ENCODE measurements at places on chromosomes 11 and 22. TPM values are rescaled to one million over a fixed set of nuclear protein-coding genes. Genes with fewer than 3 reads are reported as not detected.

DNA sequence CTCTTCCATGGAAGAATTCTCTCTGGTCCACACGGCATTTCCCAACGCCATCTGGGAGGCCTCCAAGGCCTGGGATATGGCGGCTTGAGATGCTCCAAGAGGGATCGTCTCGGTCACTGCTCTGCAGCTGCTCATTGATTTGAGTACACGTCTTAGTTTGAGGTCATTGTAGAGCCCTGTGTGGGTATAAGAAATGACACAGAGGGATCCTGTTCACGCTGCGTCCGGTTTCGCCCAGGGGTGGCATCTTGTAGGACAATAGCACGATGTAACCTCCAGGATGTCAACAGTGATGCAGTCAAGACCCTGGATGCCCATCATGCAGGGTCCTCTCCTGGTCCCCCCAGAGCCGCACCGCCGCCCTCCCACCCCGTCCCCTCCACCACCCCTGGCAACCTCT is 564.6 kb downstream of the BRD1 start:
- no peak for DNase-seq

DNA sequence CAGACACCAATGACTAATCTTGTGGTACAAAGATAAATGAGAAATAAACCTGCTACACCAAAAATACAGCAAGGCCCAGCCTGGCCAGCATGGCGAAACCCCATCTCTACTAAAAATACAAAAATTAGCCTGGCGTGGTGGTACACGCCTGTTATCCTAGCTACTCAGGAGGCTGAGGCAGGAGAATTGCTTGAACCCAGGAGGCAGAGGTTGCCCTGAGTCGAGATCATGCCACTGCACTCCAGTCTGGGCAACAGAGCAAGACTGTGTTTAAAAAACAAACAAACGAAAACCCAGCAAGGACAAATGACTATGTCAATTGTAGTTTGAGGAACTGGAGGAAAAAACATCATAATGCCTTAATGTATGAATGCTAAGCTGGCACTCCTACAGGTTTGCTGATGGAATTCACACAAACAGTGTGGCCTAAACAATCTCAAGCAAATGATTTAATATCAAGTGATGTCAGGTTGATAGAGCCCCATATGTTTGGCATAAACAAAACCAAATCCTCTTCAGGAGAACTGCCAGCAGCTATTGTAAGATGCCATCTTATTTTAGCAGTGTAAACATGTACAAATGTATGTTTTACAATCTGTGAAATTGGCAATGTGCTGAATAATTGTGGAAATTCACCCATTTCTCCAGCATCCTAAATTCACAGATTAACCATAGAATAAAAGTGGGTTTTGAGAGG is 20.0 kb downstream of the MMP7 start:
- no peak for DNase-seq

DNA sequence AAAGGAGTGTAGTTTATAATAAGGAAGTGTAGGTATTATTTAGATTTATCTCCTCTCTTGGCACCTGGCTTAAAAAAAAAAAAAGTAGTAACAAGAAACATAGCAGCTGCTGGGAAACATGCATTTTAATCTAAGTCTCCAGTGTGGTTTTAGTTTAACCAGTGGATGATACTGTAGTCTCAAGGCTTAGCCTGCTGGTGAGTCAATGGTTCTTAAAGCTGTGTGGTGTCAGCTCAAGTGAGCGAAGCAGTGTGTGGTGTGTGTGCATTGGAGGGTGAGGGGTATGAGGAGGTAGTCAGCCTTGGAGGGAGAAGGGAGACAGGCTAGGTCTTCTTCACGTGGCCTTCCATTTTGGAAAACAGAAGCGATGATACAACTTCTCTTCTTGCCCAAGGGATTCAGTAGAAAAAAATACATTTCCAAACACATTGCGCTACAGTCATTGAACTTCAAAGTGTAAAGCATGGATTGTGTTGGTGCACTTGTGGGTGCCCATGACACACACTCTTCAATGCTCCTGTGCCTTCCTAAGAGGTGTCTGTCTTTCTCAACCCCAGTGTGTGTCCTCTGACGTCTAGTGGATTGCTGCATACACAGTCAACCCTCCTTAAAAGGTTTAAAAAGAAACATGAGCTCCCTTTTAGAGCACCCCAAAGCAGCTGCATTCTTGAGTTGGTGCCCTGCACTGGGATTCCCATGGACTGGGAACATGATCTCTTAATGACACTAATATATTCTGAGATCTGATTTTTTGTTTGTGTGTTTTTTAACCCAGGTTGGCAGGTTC is 40.1 kb downstream of the ZBTB16 start:
- DNase-seq = no peak

DNA sequence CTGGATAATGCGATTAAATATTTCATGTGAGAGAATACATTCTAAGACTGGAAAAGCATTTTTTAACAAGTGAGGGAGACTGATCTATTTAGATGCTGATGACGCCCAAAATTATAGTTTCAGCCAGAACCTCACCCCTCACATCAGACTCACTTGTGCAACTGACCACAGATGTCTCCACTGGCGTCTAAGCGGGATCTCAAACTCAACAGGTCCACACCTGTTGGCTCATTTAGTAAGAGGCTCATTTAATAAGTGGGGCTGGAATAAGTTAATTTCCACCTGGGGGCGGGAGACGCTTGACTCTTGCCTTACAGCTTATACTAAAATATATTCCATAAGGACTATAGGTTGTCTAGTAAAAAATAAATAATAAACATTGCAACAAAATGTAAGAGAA is 47.5 kb downstream of the MORC2 start:
- DNase-seq = no peak

DNA sequence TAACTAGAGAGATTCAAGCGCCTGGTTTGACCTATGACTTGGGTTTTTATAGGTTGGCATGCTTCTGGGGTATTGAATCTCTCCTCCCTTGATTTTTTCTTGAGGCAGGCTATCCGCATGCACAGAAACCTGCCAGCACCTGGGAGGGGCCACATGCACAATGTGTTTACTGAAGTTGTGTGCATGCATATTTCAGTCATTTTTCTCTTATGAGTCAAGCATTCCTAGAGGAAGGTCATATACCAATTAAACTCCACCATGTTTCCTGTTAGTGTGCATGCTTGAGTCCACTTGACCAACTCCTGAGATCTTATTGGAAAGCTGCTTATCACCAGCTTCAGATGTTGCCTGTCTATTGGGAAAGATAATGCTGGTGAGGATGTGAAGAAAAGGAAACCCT is 1718.4 kb downstream of the LRRC4C start:
- DNase-seq = no peak

WDR74 gene
- 31.6 TPM for total RNA-seq

DNA sequence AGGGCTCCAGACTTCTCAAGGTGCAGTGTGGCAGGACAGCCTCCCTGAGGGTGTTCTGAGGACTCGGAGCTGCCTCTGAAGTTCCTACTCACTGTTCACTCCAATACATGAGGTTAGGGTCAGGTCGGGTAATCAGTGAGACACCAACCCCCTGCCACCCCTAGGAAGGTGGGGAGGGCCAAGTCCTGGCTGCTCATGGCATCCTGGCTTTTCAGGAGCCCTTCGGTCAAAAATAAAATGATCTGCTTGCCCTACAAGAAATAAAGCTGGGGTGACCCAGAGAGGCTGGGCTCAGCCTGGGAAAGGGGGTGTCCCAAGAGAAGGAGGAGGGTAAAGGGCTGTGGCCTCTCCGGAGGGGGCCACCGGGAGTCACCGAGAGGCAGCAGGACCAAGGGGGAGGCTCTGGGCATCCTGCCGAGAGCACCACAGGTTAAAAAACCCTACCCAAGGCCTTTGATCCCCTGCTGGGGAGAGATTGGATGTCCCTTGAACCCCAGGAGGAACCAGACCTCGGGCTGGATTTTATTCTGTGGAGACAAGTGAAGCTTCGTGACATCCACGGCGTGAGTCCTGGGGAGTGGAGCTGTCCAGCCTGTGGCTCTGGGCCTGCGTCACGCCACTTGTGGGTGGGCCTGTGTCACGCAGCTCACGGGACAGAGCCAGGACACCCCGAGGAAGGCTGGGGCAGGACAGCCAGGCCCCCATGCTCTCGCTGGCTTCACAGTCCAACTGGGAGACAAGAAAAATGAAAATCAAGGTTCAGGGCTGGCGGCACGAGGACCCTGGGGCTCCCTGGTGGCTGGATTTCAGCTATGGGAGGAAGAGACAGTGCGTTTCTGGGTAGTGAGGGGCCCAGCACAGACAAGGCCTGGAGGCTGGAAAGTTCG is 102.2 kb upstream of the FGF3 start:
- no peak for DNase-seq

- no peak for DNase-seq
Measured at GRCh38 chr22:25100402-25100801, 99.3 kb upstream of the CRYBB3 start.

LUZP2 gene
- 0.26 TPM for total RNA-seq

DNA sequence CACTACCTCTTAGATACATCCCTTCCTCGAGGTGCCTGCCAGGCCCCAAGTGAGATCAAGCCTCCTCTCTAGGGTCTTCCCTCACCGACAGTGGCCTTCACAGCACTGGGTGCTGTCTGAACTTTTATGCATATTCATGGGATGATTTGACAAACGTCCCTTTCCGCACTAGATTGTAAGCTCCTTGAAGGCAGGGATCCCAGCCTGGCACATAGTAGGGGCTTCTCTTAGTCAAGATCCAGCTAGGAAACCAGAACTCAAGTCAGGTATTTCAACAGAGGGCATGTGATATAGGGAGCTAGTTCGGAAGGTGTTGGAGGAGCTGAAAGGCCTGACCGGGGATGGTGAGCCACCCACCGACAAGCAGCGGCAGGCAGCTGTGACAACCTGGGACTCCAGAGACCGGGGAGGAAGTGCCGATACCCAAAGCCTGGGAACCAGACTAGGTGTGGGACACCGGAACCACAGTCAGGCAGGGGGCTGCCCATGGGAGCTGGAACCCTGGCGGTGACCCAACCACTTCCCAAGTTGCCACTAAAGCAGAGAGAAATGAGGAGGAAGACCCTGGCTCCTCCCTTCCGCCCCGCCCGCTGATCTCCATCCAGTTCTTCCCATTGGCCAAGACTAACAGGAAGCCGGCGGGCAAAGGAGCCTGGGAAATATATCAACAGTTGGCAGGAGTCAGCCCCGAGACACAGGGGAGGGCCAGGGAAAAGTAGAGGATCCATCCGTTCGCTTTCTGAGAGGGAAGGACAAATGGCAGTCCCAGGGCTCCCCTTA is 39.8 kb upstream of the CD82 start:
- DNase-seq = no peak

GRCh38 chr22:46779651-46780050 is 17.2 kb downstream of the TBC1D22A start:
- no peak for DNase-seq

DNA sequence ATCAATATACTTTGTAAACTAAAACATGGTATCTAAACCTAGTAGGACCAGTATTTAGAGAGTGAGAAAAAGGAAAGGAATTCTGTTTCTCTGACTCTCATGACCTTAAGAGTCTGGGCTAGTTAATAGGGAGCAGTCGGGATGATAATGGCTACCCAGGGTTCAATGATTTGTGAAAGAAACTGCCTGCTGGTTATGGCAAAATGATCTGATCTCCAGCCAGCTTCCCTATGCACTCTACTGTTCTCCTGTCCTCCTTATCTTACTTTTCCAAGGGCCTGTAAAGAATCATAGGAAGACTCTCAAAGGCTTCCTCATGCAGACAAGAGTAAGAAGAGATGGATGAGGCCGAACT is 193.1 kb upstream of the PITPNB start:
- no peak for DNase-seq

WNT11 gene
- total RNA-seq = 1.8 TPM

GRCh38 chr22:40826984-40827741 is 8.0 kb upstream of the SLC25A17 start:
- DNase-seq = no peak

DNA sequence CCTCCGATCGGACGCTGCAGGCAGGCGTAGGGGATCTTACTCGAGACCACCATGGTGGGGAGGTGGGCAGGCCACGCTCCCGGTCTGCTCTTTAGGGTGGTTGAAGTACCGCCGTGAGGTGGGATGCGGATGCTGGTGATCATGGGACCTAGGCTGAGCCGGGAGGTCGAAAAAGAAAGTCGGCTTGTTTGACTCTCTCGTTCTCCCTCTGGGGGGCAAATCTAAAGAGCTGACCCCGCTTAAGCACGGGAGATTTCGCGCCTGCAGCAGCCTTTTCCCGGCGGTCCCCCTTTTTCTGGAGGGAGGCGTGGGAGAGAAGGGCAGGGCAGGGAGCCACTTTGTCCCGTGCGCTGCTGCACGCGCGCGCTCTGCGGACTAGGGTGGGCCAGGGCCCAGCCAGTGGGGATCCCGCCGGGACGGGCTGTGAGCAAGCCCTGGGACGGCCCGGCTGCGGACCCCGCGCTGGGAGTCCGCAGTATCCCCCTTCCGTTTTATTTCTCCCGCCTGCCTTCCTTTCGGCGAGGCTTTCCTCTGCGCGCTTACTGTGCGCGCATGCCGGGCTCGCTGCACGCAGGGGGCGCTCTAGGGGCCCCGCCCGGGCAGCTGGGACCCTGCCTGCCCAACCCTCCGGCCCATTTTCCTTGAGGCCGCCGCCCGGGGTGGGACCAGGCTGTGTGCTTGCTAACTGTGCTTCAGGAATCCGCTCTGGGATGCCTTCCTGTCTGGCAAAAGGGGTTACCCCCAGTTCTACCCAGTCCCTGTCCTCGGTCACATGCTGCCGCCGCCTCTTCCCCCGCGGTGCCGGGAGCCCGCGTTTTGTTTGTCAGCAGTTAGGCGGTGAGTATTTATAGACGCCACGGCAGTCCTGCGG is 81.0 kb downstream of the PRR5L start:
- DNase-seq = peak; percentile 46

CNTN5 gene
- total RNA-seq = 0.17 TPM

CD6 gene
- total RNA-seq = 5.3 TPM

DNA sequence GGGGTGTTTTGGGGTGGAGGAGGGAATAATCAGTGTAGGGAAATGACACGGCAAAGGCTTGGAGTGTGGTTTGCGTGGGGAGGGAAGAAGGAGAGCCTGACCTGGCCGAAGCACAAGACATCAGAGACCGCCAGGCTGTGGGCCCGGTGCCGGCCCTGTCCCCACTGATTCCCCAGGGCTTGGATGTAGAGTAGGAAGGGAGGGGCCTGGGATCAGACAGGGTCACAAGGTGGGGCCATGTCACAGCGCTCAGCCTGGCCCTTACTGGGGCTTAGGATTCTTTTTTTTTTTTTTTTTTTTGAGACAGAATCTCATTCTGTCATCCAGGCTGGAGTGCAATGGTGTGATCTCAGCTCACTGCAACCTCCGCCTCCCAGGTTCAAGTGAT is 9.8 kb downstream of the PICK1 start:
- no peak for DNase-seq

KIRREL3 gene
- 0.66 TPM for total RNA-seq

ANO5 gene
- total RNA-seq = 10.4 TPM

GRCh38 chr11:117668321-117668751 is 128.7 kb downstream of the DSCAML1 start:
- no peak for DNase-seq

RASGRP2 gene
- 17.1 TPM for total RNA-seq

DNA sequence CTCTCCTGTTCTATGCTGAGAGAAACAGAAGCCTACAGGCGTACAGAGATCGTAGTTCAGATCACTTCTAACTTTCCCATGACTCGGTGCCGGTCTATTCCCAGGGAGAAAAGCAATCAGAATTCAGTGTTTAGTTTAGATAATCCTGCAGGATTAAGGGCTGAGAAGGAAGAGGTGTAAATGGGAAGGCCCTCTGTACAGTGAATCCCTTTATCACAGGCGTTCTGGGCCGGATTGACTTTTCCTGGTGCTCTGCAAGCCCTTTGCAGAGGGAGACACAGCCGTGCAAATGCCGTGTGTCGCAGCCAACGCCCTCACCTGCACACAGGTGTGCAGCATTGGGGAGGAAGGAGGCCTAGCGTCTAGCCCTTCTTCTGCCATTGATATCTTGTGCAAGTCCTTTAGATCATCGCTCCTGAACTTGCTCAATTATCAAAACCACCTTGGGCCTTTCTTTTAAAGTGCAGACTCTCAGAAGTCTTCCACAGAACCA is 90.6 kb downstream of the DSCAML1 start:
- no peak for DNase-seq

- no peak for DNase-seq
Measured at GRCh38 chr11:96036863-96037262, 113.0 kb upstream of the MTMR2 start.

All from mucosa of gallbladder (tissue), 1 donor.